Neuronal stem cell (in vitro differentiated cells): ENCODE measurements at places on chromosomes 3 and 15.

GRCh38 chr3:134666466-134666865, 15.6 kb upstream of the KY start:
- DNase-seq = no peak

DNA sequence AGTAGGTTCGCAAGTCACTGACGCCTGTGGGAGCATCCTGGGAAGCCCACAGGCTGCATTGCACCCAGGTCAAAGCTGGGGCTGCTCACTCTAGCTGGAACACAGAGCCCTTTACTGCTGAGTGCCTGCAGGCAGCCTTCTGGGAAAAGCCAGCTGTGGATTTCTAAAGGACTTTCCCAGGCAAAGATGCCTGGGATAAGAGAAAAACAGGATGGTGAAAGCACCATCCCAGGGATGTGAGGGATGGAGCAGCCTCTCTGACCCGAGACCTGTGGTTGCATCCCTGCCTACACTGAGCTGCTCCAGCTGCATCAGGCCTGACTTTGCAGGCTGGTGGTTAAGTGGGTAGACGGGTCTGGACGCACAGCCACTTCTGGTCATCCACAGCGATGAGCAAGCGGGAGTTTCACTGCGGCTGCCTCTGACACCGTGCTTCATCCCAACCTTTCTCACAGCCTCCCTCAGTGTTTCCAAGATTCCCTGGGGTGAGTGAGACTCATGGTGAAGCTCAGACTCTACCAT, 52.5 kb upstream of the AMOTL2 start:
- no peak for DNase-seq

- no peak for DNase-seq
Observed at GRCh38 chr3:46614431-46614830, 2.1 kb downstream of the FAM240A start.

GRCh38 chr3:128217702-128218547, 64.6 kb downstream of the EEFSEC start:
- no peak for DNase-seq

GRCh38 chr3:145243875-145244274, 917.1 kb downstream of the PLOD2 start:
- DNase-seq = no peak

DNA sequence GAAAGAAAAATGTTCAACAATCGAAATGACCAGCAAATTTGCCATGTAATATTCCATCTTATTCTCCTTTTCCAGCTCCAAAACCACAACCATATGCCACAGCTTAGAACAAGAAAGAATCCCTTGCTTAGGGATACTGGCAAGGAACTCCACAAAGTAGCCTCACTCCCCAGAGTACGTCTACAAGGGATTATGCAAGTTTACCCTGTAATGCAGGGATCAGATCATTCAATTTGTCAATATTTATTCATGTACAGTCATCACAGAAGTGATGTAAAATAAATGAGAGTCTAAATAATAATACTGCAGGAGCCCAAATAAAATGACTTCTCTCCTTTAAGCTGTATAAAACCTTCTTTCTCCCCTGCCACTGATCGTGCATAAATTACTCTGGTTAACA, 23.5 kb upstream of the MYO1E start:
- DNase-seq = no peak

- DNase-seq = no peak
Observed at GRCh38 chr15:42065033-42065432, 29.3 kb downstream of the PLA2G4D start.

GRCh38 chr15:56211960-56212550, 31.6 kb downstream of the RFX7 start:
- DNase-seq = no peak

DNA sequence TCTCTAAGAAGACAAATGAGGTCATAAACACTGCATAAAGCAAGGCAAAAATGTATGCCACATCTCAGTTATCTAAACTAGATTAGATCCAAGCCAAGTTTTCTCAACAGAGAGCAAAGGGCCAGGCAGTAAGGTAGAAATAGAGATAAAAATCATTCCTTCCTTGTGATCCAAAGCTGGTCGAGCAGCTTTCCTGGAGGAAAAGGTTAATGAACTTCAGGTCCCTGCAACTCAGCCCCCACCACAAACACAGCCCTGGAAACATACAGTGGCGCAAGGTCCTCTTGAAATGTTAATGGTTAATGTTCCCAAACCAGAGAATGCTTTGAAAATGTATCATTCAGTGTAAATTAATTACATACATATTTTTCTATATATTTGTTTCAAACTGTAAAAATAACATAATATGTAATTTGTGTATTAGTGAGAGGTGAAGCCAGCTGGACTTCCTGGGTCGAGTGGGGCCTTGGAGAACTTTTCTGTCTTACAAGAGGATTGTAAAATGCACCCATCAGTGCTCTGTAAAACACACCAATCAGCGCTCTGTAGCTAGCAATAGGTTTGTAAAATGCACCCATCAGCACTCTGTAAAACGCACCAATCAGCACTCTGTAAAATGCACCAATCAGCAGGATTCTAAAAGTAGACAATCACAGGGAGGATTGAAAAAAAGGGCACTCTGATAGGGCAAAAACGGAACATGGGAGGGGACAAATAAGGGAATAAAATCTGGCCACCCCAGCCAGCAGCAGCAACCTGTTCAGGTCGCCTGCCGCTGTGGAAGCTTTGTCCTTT, 17.1 kb downstream of the LYSMD2 start:
- DNase-seq = no peak

DNA sequence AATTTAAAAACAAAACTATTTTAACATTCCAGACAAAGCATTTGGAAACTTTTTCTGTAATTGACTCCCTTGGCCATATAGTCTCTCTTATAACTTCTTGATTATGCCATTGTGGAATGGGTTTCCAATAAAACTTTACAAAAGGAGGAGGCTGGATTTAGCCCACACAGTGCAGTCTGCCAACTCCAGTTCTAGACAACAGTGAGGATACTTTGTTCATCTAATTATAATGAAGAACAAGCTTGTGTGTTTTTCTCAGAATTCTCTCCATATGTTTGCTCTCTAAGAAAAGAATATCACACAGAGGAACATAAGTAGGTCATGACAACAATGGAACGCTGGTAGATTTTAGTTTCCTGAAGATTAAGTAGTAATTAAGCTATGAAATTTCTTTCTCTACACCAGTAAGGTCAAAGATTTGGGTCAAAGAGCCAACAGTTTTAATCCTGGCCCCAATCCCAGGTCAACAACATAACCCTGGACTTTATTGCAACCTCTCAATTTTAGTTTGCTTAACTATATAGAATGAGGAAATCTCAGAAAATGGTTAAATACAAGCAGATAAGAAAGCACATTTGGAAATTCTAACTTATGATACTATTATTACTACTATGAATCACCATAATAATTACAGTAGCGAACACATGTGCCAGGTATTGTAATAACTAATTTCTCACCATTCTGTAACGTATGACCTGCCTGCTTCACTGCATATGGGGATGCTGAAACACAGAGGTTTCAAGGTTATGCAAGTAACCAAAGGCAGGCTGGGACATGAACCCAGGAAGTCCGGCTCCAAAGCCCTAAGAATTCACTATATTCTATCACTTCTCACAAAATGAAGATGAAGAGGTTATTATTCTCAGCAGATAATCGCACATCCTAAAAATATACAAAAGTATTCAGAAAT, 65.7 kb downstream of the TJP1 start:
- no peak for DNase-seq

- no peak for DNase-seq
Observed at GRCh38 chr3:27767000-27767399, 44.9 kb upstream of the EOMES start.

DNA sequence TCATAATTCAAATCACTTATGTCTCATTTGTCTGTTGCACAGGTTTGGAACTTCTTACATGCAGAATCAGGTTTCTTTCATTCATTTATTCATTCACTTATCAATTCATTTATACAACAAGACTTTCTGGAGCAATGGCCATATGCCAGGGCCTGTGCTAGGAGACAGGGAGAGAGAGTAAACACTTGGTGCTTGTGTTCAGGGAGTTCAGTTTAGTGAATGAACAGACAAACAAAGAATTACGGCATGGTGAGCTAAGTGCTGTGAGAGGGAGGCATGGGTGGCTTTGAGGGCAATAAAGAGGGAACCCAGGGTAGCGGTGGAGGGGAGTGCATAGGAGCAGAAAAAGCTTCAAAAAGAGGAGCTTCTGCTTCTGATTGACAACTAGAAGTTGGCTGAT, 8.5 kb upstream of the IREB2 start:
- DNase-seq = no peak

GRCh38 chr3:16079519-16079918, 95.0 kb upstream of the GALNT15 start:
- DNase-seq = no peak

DNA sequence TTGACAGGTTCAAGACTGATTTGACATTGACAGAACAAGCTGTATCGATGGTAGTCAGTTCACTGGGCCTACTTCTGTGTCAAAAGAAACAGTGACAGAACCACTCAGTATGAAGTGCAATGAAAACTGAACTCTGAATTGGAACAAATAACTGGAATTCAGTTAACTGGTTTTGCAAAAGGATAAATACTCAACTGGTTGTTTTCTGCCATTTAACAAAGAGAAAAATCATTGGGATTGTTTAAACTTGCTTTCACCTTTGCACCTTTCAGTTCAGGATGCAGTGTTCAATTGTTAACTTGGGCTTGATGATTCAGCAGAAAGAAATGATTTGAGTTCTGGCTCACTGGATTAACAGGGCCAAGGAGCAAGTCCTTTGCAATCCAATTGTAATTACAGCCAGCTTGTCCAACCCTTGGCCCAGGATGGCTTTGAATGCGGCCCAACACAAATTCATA, 4.9 kb downstream of the BTD start:
- no peak for DNase-seq

GRCh38 chr3:170207717-170208116, 14.5 kb upstream of the PRKCI start:
- DNase-seq = no peak

DNA sequence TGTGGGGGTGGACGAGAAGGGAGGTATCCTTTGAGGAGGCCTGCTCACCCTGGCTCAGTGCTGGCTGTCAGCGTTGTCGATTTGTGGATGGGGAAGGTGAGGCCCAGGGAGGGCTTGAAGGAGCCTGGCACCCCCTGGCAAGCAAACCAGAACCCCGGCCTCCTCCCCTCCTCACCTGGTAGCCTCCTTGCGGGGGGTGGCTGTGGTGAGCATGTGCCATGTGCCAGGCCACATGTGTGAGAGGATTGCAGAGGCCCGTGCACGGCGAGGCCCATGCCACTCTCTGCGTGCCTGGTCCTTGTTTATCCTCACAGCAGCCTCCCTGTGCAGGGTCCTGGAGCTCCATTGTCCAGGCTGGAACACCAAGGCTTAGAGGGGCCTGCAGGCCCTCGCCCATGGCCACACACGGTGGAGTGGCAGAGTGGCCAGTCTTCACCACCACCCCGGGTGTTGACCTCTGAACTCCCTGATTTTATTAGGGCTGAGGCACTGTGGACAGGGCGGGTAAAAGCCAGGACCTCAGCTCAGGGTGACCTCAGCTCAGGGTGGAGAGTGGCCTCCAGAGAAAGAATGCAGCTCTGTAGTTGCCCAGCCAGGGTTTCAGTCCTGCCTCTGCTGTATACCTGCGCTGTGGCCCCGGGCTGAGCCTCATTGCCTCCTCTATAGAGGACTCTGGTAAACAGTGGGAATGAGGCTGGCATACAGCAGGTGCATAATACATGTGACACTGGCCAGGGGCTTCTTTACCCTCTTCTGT, 29.1 kb downstream of the HDAC11 start:
- DNase-seq = no peak

DNA sequence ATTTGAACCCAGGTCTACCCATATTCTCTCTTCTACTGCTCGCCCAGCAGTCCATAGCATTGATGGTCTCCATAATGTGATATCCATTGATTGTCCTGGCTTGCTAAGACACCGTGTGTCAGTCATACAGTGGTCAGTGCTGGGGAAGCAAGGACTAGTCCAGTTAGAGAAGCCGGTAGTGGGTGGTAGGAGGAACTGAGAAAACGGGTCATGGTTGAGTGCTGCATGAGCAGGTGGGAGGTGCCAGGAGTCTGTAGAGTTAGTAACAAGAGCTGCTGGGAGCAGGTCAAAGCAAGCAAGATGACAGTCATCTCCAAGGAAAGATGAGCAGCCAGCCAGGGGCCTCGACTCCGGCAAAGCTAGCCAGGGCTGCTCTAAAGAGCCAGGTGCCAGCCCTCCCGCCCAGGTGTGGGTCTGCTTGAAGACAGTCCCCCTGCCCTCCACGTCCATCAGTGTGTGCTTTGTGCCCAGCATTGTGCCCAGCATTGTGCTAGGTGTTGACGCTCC, 29.5 kb upstream of the USP3 start:
- DNase-seq = no peak

DNA sequence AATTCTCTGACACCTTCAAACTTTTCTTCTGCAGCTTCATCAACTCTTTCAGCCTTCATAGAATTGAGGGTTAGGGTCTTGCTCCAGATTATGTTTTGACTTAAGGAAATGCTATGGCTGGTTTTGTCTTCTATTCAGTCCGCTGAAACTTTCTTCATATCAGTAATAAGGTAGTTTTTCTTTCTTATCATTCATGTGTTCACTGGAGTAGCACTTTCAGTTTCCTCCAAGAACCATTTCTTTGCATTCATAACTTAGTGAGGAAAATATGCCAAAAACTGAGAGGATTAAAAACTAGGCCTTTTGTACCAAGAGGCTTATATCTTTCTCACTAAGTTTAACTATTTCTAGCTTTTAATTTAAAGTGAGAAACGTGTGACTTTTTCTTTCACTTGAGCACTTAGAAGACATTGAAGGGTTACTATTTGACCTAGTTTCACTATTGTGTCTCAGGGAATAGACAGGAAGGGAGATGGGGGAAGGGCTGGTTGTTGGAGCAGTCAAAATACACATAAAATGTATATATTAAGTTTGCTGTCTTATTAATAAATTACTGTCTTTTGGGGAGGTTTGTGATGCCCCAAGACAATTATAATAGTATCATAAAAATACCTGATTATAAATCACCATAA, 1110.1 kb downstream of the TBL1XR1 start:
- DNase-seq = no peak

GRCh38 chr3:55036883-55037577, 109.2 kb upstream of the LRTM1 start:
- DNase-seq = no peak

- DNase-seq = no peak
Observed at GRCh38 chr3:23096041-23096440, 107.1 kb upstream of the UBE2E2 start.

DNA sequence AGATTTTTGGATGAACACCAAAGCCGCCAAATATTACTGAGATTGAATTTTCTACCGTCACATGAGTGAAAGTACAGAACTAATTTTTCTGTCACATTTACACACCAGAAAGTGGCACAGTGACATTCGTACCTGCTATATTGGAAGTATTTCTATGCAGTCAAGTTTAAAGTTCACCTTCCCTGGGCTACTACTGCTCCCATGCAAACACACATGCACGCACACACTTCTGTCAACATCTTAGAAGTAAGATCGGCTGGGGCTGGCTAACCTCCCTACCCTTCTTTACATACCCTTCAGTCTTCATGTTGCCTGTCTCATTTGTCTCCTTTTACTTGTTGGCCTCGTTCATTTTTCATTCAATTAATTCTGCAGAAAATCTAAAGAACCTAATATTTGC, 19.0 kb upstream of the TM4SF1 start:
- no peak for DNase-seq

GRCh38 chr15:40053831-40054604, 15.0 kb upstream of the SRP14 start:
- no peak for DNase-seq
